ENCODE measurements at places on chromosomes 1 and 21.
A peak's percentile ranks its signal among the peaks of the same experiment; 100 is the strongest.

- no peak for DNase-seq
These were observed 484.1 kb upstream of the VAMP3 start for GRCh38 chr1:7287013-7287412.

- DNase-seq = no peak
These were observed 40.9 kb upstream of the CAMK1G start for GRCh38 chr1:209542585-209542984.

DNA sequence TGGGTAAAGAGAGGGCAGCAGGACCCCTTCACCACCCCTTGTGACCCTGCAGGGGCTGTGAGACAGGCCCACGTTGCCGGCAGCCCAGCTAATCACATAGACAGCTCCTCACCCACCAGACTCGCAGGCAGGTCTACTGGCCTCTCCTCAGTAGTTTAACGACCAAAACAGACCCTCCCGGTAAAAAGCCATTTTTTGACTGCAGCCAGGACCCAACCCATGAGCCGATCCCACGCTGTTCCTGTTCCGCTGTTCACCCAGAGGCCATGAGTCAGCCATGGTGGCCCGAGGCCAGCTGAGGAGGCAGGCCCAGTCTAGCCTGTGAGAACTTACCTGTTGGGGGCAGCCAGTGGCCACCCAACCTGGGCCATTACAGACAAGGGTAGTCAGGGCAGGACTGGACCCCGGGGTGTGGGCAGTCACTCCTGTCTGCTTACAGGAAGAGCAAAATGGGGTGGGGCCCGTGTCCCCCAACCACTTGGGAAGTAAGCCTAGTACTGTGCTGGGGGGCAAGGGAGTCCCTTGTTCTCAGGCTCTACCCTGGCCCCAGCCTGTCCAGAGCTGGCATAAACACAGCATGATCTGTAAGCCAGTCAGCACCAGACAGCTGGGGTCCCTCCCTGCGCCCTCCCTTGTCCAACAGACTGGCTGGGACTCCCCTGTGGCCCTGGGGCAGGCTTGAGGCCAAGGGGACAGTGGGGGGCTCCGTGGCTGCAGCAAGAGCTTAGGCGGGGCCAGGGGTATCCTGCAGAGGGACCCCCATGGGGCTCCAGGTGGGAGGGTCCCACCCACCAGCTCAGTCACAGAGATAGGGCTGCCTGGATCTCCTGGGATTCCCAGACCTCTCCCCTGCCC, 61.9 kb downstream of the WNT9A start:
- DNase-seq = no peak

DNA sequence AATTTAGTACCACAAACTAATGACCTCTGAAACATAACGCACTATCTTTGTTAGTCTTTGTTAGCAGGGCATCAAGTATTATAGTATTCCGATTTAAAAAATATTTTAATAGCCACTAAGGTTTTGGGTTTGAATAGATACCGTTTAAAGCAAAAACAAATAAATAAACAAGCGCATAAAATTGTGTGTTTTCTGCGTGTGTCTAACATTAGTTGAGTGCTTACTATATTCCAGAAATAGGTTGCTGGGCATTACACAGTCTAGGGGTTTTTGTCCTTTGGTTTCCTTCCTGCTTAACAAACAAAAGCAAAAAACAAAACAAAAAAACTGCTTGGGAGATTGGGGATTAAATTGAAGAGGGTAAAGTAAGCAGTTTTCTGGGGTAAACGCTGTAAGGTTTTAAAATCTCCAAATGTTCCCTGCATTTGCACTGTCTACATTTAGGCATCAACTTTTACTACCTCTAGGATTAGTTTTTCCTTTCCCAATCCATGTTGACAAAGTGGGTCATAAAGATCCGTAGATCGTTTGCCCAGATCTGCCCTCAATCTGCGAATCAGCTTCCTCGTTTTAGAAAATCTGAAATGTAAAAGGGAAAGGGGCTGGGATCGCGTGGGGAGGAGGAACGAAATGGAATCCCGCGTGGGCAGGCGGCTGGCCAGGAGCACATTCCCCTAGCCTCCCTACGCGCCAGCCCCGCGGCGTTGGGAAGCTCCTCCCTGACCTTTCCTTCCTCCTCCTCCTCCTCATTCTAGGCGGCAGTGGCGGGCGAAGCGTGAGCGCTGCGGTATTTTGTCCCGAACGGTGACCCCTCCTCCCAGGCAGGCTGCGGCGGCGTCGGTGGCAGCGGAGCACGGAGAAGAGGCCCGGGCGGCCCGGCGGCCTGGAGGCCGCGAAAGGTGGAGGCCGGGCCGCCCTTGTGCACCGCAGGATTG, at the start of gene KCTD3:
Gene KCTD3 (plus strand): TSS at position 749 of the 935 bp plus-strand sequence. CDS start 382 bp downstream, outside the sequence.
- DNase-seq = peak; percentile 6

DNA sequence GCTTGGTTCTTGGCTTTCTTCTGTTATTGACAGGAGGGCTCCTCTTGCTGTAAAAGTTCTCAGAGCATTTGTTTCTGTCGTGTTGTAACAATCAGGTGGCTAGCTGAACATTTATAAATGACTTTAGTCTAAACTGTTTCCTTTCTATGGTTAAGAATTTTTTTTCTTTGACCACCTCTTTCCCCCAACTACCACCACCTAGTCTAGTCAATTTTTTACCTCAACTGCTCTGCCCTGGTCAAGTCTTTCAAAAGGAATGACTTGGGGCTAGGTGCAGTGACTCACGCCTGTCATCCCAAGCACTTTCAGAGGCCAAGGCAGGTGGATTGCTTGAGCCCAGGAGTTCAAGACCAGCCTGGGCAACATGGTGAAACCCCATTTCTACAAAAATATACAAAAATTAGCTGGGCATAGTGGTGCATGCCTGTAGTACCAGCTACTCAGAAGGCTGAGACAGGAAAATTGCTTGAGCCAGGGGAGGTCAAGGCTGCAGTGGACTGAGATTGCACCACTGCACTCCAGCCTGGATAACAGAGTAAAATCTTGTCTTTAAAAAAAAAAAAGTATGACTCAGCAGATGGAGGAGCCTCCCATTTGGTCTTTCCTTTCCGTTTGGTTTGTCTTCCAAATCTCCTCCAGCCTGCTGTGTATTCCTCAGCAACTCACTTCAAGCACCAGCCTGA, 40.7 kb downstream of the MAP3K21 start:
- no peak for DNase-seq

DNA sequence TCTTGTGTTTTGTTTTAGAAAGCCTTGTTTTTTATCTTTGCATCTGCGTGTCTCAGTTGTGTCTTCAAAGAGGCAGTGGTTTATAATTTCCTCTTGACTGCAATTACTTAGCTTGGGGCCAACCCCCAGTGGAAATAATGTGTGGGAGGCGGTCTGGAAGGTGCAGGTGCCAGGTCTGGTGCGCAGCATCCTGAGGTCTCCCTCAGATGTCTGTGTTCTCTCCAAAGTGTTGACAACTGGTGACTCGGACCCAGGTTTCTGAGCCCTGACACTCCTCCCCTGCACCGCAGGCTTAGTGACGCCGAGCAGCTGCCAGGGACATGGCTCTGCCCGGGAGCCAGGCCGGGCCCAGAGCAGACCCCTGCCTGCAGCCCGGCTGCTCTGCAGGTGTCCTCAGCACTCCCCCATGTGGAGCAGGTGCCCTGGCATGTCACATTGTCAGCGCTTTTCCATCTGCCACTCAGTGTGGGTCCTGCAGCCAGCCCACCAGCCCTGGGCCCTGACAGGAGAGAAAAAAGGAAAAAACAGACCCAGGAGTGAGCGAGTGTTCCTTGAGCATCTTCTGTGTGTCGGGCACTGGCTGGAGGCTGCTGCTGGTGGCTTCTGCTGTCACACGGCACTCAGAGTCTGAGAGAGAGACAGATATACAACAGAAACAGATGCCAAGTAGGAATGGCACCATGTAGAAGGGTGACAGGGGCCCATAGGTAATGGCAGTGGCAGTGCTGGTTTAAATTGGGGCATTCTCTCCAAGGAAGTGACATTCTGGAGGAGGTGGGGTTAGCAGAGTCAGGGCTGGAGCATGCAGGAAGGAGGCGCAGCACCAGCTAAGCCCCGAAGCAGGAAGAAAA, 24.8 kb upstream of the SELENON start:
- DNase-seq = peak; percentile 68

- no peak for DNase-seq
These were observed 62.9 kb downstream of the TBX19 start for GRCh38 chr1:168343566-168343965.

- no peak for DNase-seq
These were observed 93.9 kb upstream of the PALMD start for GRCh38 chr1:99551812-99552614.

DNA sequence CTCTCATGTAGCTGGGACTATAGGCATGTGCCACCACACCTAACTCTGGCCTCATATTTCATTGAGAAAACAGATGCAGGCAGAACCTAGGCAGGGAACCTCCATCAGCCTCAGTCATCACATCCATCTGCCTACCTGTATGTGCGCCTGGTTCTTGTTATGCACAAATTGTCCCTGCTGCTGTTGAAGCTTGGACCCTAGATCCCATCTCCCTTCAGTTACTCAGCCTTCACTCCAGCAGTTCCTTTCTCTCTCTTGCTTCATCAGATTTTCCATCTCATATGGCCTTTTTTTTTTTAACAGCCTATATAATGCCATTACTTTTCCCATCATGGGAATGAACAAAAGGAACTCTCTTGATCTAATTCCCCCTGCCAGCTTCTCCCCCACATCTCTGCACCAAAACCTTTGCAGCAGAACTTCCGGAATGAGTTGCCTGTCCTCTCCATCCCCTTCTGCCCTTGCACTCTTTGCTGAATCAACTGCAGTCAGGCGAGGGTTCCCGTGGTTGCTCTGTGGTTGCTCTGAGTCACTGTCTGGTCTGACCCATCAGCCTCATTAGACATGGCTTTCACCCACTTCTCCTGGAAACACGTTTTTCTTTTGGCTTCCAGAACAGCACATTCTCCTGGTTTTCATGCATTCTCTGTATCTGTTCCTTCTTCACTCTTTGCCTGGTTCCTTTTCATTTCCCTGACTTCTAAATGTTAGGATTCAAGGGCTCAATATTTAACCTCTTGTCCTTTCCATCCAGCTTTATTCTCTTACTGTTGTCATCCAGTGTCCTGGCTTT, 41.5 kb downstream of the UBE4B start:
- DNase-seq = peak; percentile 23

- DNase-seq = no peak
These were observed 10.7 kb upstream of the GRHL3 start for GRCh38 chr1:24308365-24309015.

DNA sequence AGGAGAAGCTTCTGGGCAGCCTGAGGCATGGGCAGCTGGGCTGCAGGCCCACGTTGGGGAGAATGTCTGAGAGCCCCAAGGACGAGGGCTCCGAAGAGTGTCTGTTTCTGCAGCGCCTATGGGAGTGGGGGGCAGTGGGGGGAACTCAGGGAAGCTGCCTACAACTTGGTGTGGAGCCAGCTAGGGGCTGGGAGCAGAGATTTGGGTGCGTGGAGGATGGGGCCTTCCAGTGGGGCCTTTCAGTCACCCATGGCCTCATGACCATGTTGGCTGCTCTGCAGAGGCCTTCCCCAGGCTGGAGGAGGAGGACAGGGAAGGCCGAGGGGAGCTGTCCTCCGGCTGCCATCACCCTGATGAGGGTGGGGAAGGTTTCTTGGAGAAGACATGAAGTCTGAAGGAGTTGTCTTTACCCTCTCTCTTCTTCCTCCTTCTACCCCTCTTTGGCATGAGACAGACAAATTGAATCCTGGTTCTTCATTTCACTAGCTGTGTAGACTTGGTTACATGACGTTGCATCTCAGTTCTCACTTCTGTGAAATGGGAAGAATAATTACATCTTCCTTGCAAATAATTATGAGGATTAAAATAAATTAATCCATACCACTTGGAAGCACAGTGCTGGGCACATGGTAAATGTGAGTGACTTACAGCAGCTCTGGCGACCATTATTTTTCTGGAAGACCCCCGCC, 8.3 kb downstream of the PPFIA4 start:
- DNase-seq = no peak

DNA sequence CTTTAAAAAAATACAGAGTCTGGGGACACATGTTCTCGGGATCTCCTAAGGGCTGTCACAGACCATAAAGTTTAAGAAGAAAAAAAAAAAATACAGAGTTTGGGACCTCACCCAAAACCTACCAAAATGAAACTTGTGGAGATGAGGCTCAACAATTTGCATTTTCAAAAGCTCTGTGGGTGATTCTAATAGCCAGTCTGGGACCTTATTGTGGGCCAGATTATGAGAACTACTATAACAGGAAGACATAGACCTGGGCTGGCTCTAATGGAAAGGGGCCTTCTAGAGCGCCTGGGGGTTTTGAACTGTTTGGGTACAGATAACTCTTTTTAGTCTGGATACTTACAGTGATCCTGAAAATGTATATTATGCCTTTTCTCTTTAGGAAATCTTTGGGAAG, 69.1 kb downstream of the LAMC1 start:
- no peak for DNase-seq

DNA sequence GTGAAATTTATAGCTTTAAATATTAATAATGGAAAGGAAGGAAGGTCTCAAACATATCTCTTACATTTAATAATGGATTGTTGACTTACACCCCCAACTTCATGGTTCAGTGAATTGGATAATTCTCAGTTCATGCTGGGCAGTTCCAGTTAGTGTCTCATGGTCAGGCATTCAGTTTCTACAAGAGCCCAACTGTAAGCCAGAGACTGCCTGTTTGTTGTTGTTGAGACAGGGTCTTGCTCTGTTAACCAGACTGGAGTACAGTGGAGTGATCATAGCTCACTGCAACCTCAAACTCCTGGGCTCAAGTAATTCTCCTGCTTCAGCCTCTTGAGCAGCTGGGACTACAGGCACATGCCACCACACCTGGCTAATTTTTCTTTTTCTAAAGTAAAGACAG, 5.0 kb upstream of the DMAP1 start:
- no peak for DNase-seq

- DNase-seq = no peak
These were observed 68.7 kb upstream of the LRIF1 start for GRCh38 chr1:111032295-111032897.

DNA sequence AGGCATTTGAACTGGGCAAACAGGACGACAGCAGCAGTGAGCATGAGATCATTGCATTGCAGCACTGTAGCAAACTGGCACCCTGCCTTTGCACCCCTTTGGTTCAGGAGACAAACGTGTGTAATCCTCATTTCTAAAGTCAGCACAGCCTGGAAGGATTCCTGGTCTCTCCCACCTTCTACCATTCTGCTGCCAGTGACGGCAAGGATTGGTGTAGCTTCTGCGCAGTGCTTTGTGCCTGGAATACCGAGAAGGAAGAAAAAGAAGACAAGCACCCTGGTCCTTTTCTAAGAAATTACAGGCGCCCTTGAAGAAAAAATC, 805.3 kb downstream of the USP25 start:
- DNase-seq = no peak

GRCh38 chr1:21095976-21096375, 80.7 kb downstream of the EIF4G3 start:
- DNase-seq = no peak

GRCh38 chr1:119736649-119737039, 24.9 kb downstream of the PHGDH start:
- DNase-seq = no peak

GRCh38 chr1:235342039-235342438, 13.7 kb downstream of the GGPS1 start:
- DNase-seq = no peak

- DNase-seq = no peak
These were observed 1478.8 kb downstream of the NCAM2 start for GRCh38 chr21:22476726-22477646.

DNA sequence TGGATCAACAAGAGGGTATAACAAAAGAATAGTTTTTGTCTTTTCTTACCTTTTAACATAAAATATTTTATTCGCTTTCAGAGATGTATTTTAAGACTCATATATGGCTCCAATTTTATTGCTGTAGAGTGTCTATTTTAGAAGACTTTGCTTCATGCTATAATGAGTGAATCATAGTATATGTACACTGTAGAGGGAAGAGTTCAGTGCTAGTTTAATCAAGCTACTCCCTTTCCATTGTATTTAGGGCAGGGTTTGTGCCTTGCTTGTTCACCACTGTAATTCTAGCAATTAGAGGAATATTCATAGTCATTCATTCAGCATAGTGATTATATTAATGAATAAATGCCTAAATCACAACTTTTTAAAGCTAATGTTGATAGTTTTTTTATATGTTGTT, 78.8 kb downstream of the CEP350 start:
- DNase-seq = no peak
